Mucosa of gallbladder (tissue), 1 donor: ENCODE measurements at places on chromosomes 2 and 18.

DNA sequence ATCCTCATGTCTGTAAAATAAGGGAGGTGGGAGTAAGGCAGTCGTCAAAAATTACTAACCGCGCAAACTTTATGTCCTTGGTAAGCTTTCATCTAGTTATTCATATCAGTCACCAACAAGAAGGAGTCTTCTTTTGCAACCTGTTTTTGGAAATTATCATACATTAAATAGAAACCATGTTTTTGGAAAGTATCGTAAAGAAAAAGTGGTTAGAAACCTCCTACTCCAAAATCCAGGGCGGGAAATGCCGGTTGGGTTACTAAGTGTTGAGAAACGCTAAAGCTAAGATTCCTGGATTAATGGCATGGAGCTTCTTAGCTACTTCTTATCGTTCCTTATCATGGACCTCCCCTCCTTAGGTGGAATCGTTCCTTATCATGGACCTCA is 778 bp downstream of the BBS5 start:
- DNase-seq: no peak

DNA sequence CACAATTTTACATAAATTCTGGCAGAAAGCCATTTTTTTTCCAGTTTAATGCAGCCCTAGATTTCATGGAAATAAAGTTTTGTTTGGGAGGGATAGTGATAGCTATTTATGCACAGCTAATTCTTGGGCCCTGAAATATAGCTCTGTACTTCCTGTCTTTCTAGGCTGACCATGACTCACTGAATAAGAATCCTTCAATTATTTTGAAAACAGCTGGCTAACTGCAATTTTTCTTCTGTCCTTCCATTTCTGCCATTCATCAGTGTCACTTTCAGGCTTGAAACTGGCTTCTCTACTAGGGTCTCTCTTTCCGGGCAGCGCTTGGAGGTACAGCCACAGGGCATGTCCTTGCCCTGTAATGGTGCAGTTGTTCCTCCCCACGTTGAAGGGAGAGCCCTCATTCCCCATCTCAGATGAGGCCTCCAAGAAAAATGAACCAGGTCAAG is 97.1 kb upstream of the TMEM178A start:
- DNase-seq: no peak

DNA sequence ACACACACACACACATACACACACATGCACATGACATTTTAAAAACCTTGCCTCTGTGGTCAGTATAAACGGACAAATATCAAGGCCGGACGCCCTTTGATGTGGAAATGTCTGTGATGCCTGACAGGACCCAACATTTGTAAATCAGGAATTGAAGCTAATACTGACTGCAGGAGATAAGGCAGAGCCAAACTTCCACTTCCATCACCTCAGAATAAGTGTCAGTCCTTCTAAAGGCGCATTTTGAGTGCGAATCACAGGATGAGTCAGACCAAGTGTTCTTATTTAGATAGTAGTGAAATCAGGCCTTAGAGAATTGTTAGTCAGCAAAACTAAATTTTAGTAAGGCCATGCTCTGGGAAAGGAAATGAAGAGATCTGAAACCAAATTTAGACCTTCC is 211.7 kb upstream of the LRATD1 start:
- no peak for DNase-seq

DNA sequence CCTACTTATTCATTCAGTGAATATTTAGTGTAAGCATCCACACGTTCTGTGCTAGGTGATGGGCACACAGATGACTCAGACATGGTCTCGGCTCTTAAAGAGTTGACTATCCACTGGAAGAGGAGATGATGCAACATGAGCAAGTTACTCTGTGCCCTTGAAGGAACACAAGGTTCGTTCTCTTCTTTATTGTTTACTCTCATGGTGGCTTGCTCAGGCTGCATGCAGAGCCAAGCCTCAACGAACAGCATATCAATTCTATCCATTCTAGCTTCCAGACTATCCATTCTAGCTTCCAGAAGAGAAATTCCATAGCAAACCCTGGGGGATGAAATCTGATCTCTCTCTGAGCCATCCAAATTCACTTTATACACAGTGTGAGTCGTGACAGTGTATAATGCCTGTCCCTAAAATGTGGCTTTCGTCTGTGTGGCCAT is 68.1 kb upstream of the CTAGE1 start:
- DNase-seq: no peak

GRCh38 chr2:128455721-128456050 is 137.0 kb upstream of the HS6ST1 start:
- no peak for DNase-seq

DNA sequence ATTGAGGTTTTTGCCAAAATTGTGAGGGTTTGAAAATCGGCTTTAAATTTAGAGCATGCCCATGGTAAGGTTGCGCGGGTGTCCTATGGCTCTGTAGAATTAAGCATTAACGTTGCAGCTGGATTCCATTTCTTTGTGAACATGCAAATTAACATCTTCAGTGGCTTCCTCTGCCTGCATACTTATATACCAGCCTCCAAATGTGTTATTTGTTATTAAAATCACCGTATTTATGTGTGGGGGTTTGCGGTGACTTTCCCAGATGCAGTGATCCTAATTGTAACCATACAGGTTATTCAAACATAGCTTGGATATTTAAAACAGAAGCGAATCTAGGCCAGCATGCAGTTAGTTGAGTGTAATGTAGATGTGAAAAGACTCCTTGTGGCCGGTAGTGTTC is 80.2 kb downstream of the TGOLN2 start:
- DNase-seq: no peak

GRCh38 chr2:146908776-146909175 is 936.1 kb upstream of the ACVR2A start:
- DNase-seq: no peak

GRCh38 chr2:3254442-3254941 is 123.1 kb downstream of the EIPR1 start:
- no peak for DNase-seq

GRCh38 chr2:11829947-11830707 is 83.7 kb downstream of the LPIN1 start:
- peak; percentile 68 for DNase-seq

GRCh38 chr2:75800456-75800855 is 89.7 kb upstream of the GCFC2 start:
- no peak for DNase-seq

GRCh38 chr2:123916531-123916930 is 108.6 kb upstream of the CNTNAP5 start:
- DNase-seq: no peak

DNA sequence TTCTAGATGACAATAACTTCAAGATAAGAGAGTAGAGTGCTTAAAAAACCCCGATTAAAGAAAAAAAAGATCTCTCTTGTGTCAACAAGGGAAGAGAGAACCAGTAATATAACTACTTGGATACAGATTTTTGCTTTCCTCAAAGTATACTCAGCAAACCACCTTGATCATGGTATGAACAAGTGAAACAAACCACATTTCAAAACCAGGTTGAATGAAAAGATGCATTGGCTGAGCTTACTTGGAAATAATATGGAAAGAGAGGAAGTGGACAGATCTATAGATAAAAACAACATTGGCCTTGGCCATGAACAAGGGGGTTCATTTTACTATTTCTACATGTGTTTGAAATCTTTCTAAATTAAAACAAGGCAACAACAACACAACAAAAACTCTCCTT is 50.1 kb downstream of the ATP8B1 start:
- no peak for DNase-seq

DNA sequence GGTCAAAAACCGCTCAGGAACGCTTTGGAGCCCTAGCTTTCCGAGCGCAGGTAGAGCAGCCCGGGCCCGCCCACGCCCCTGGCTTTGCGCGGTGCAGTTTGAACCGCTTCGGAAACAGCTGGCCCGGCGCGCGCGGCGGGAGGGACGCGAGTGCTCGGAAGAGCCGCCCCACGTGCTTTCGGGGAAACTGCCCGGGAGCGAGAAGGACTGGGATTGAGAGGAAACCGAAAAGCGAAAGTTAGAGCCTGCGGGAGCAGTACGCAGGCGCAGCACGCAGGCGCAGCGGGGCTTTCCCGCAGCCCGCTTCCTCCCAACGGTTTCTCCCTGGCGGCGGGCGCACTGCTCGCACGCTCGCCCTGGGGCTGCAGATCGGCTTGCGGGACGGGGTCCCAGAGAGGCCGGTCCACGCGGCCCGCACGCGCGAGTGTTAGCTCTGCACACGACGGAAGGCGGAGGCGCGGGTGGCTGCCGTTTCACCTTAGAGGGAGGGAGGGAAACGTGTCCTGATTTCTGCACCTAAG is 6.3 kb upstream of the STAT1 start:
- DNase-seq: peak; percentile 96

- no peak for DNase-seq
Measured at GRCh38 chr18:76385681-76385975, 109.4 kb downstream of the ZNF516 start.

GRCh38 chr18:44599412-44599811 is 81.3 kb upstream of the SETBP1 start:
- peak; percentile 24 for DNase-seq

- no peak for DNase-seq
Measured at GRCh38 chr2:225471482-225471881, 72.0 kb downstream of the NYAP2 start.
